ENCODE measurements at places on chromosomes 7 and 10.

DNA sequence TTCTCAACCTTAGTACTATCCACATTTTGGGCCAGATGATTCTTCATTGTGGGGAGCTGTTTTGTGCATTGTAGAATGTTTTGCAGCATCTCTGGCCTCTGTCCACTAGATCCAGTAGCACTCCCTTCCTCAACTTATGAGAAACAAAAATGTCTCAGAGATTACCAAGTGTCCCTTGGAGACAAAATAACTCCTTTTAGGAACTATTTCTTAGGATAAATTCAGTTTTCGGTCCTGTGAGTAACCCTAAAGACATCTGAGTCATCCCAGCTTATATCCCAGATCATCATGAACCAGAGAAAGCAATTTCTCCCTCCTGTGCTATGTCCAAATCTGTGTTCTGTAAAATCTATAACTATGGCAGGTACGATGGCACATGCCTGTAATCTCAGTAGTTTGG lies 266.6 kb upstream of the PHYHIPL start:
- no peak for DNase-seq

DNA sequence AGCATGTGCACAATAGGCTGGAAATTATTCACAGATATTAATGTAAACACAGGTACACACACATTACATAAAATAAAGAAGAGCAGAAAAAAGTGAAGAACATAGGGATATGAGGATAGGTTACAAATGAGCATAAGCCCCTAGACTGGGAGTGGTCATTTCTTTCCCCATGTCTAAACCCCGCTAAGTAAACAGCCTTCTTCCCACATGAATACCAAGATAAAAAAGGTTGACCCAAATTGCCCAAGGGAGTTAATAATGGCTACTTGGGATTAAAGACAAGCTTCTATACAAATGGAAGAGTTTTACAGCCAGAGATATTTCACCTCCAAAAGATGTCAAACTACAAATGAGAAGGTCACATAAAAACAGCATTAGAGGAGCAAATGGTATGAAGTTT lies 527.1 kb upstream of the CELF2 start:
- no peak for DNase-seq

DNA sequence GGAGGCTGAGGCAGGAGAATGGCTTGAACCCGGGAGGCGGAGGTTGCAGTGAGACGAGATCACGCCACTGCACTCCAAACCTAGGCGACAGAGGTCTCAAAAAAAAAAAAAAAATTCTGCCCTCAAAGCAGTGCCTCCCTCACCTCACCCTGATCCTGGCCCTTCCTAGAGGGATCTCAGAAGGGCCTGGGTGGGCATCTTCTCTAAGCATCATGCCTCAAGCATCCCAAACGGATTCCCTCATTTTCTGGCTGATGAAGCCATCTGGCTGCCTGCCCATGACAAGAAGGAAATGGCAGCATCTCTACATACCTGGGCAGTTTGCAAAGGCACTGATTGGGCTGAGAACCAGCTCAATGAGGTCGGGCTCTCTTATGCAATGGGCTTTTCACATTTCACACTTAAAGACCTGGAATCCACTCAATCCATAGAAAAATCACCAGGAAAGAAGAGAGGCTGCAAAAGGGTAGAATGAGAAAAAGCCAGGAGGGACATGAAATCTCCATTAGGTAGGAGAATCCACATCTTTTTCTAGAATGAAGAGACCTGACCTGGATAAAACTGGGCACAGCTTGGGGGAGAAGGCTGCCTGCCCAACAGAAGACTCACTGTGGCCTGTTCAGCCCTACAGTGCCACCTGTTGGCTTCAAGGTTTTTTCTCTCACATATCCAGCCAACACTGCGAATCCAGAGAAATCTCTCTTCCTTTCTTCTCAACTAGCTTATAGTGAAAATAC lies 48.1 kb downstream of the PDLIM1 start:
- no peak for DNase-seq

DNA sequence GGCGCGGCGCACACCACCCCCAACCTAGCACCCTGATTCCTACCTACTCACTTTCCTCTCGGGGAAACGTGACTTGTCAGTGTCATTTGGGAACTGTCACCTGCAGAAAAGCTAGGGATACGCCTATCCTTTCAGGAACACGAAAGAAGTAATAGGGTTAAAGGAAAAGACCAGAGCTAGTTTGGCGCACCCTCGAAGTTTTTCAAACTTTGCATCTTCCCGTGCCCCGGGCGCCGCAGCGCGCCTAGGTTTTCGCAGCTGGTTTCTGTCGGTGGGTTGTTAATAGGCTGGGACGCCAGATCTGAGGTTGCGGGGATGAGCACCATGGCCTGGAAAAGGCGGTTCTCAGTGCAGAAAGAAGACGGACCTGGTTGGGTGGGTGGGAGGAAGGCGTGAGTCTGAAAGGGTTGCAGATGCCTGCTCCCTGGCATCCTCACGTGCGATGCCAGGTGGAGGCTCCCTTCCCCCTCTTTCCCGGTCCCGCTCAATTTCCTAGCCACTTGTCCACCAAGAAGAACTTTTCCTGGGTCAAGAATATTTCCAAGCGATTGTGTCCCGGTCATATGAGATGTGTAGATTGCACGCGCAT lies 568 bp upstream of the MEOX2 start:
- no peak for DNase-seq

DNA sequence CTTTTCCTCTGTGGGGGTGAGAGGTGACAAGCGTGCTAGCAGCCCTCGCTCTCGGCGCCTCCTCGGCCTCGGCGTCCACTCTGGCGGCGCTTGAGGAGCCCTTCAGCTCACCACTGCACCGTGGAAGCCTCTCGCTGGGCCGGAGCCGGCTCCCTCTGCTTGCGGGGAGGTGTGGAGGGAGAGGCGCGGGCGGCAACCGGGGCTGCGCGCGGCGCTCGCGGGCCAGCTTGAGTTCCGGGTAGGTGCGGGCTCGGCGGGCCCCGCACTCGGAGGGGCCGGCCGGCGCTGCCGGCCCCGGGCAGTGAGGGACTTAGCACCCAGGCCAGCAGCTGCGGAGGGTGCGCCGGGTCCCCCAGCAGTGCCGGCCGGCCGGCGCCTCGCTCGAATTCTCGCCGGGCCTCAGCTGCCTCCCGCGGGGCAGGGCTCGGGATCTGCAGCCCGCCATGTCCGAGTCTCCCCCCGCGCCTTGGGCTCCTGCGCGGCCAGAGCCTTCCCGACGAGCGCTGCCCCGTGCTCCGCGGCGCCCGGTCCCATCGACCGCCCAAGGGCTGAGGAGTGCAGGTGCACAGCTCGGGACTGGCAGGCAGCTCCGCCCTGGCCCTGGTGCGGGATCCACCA lies 352.8 kb upstream of the PODXL start:
- DNase-seq, result peak; percentile 6

DNA sequence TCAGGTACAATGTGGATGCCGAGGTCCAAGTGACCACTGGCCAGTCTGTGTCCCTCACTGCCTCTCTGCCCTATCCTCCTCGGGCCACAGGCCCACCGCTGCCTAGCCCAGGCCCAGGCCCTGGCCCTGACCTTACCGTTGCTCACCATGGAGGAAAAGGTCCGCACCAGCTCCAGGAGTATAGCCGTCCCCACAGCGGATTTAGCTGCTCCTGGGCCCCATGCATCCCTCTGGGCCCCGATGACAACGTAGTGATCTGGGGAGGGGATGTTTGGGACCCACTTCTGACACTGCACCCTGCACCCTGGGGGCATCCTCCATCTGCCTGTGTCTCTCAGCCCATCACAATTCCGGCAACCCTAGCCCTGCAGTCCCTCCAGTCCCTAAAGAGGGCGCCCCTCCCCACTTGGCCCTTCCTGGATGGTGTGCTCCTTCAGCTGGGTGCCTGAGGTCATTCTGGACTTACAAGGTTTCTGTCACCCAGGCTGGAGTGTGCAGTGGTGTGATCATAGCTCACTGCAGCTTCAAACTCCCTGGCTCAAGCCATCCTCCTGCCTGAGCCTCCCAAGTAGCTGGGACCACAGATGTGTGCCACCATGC lies 12.1 kb downstream of the TFR2 start:
- no peak for DNase-seq

- peak; percentile 57 for DNase-seq
Observed at GRCh38 chr7:55438757-55439525, 73.8 kb downstream of the LANCL2 start.

GRCh38 chr7:36939816-36940215 lies 215.5 kb upstream of the AOAH start:
- no peak for DNase-seq

All from prostate gland (tissue), 2 donors.